Stimulated activated CD4-positive, alpha-beta T cell treated with anti-CD3 and anti-CD28 coated beads, Interleukin-1b, Interleukin-23, amount 100 ng/mL, for 1 hour (primary cell): ENCODE measurements at places on chromosomes 16 and 17.

GRCh38 chr16:23182679-23183542 lies at the start of gene SCNN1G:
Gene SCNN1G, plus strand, starts transcription at chr16:23182745. Its CDS starts 3,527 bp downstream, at chr16:23186272.
- DNase-seq: no peak

- peak; percentile 66 for DNase-seq
Measured at GRCh38 chr17:48724251-48725003, 1.4 kb downstream of the PRAC2 start.

DNA sequence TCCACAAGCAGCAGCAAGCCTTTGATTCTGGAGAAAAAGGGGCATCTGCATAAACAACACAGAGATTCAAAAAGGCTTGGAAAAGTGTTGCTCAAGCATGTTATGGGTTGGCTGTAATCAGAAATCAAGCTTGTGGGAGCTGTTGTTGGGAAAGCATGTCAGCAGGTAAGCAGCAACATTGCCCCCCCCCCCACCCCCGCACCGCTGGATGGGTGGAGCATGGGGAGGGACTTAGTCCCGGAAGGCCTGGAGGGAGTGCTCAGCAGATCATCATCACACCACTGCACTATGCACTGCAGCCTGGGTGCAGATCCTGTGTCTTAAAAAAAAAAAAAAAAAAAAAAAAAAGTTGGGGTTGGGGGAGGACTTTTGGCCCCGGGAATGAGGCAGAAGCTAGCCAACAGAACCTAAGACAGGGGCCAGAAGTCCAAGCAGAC lies 16.8 kb upstream of the AKAP1 start:
- no peak for DNase-seq

GRCh38 chr17:42522798-42523278 lies 13.2 kb upstream of the NAGLU start:
- no peak for DNase-seq

- no peak for DNase-seq
Measured at GRCh38 chr17:42345396-42346073, 42.7 kb downstream of the STAT3 start.

GRCh38 chr17:27264068-27264812 lies 29.7 kb upstream of the WSB1 start:
- DNase-seq: no peak
